ENCODE measurements at places on chromosomes 7 and 10. TPM values are rescaled to one million over a fixed set of nuclear protein-coding genes. Genes with fewer than 3 reads are reported as not detected.

DNA sequence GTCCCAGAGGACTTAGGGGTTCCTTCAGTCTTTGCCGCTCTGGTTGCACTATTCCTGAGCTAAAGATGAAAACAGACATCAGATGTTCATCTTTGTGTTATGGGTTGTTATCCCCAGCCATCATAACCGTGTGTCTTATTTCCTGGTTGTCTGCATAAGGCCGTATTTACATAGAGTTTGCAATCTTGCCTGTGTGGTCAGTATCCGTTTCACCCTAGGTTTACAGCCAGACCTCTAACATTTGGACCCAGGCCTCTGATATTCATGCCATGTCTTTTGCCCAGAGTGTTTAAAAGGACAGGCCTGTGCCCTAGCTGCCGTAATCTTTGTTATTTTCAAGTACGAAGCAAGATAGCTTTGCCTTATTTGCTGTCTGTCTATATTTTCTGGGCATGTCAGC lies 26.6 kb downstream of the LRRC4 start:
- no peaks in the 10 kb centered on the region for H3K27me3 ChIP-seq
- H3K36me3 ChIP-seq: peaks cover 11% of the 10 kb centered on the region
- H3K27ac ChIP-seq: no peak overlapping the region

GRCh38 chr7:47318395-47319182 lies 263.3 kb downstream of the TNS3 start:
- H3K4me1 ChIP-seq: no peaks in the 10 kb centered on the region
- H3K27ac ChIP-seq: no peak overlapping the region
- no peaks in the 10 kb centered on the region for H3K36me3 ChIP-seq
- no peaks in the 10 kb centered on the region for H3K27me3 ChIP-seq
- no peak for DNase-seq

DNA sequence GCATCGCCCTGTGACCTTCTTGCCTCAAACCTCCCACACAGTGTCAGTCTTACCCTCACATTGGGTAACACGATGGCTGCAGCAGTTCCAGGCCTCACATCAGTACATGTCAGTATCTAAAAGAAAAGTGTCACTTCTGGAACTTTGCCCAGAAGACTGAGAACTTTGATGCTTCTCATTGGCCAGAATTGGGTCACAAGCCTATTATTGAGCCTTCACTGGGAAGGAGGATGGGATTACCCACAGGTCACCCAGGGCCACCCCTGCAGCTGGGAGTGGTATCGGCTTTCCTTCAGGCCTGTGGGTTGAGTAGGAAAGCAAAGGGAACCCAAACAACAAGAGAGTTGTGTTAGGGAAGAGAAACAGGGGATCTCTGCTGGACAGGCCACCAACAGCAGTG lies 111.5 kb downstream of the NPY start:
- H3K27ac ChIP-seq: no peak overlapping the region
- no peaks in the 10 kb centered on the region for H3K4me1 ChIP-seq
- no peak for DNase-seq
- no peaks in the 10 kb centered on the region for H3K36me3 ChIP-seq
- H3K4me3 ChIP-seq: no peak overlapping the region

GRCh38 chr10:50395271-50395670 lies 144.0 kb upstream of the ASAH2 start:
- no peaks in the 10 kb centered on the region for H3K36me3 ChIP-seq
- peak overlapping the region; percentile 83 for H3K27ac ChIP-seq
- peaks cover 47% of the 10 kb centered on the region for H3K4me1 ChIP-seq
- H3K27me3 ChIP-seq: no peaks in the 10 kb centered on the region
- DNase-seq: peak; percentile 25
- H3K4me3 ChIP-seq: no peak overlapping the region

DNA sequence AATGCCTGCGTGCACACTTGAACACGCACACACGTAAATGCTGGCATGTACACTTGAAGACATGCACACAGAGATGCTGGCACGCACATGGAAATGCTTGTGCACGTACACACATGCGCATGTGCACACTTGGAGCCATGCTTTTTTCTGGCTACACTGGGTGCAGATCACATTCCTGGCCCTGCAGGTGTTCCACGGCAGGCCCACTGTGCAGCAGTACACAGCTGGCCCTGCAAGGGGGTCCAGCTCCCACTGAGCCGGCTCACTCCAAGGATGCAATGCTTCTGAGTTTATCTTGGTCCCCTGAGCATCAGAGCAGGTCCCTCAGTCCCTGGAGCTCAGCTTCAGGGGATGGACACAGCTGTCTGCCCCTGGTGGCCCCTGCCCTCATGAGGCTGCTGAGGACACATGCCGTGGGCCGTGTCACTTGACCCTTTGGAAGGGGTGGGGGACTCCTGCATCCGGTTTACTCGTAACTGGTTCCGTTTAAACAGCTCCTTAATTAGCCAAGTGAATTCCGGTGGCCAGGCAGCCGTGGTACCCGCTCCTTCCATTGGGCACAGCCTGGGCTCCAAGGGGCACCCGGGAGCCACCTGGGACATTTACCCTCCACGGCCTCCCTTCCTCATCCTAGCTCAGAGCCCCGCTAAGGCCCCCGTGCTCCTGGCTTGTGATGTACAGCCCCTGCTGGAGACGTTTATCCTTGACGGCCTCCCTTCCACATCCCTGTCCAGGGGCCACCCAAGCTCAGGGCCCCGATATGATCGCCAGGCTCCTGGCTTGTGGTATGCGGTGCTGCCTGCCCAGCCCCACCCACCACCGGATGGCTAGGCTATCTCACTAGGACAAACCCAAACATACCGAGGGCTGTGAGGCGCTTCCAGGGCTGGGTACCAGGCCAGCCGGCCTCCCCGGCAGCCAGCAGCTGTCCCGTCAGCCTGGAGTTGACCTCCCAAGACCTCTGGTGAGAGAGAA lies 39.5 kb upstream of the DPYSL4 start:
- no peaks in the 10 kb centered on the region for H3K36me3 ChIP-seq
- DNase-seq: no peak
- H3K4me1 ChIP-seq: no peaks in the 10 kb centered on the region

- H3K27me3 ChIP-seq: no peaks in the 10 kb centered on the region
- DNase-seq: no peak
- no peaks in the 10 kb centered on the region for H3K36me3 ChIP-seq
- H3K27ac ChIP-seq: no peak overlapping the region
- H3K4me1 ChIP-seq: no peaks in the 10 kb centered on the region
Measured at GRCh38 chr10:54837479-54837878, 36.4 kb upstream of the PCDH15 start.

DNA sequence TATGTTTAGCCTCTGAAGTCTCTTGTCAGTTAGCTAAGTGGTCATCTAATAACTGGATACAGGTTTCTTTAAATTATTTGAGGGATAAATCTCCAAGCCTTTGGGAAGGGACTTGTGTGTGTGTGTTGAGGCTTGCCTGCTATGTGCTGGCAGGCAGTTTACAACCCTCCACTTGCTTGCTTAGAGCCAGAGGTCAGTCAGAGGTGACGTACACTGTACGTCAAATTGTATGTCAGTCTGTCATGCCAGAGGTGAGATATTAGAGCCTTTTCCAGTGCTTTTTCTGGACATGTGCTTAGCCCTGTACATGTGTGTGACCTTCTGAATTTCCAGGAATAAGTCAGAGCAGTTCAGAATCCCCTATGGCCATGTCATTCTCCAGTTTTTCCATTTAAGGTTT lies 438.9 kb downstream of the SDK1 start:
- H3K4me3 ChIP-seq: no peak overlapping the region
- H3K36me3 ChIP-seq: no peaks in the 10 kb centered on the region
- no peak overlapping the region for H3K27ac ChIP-seq
- no peak for DNase-seq

DNA sequence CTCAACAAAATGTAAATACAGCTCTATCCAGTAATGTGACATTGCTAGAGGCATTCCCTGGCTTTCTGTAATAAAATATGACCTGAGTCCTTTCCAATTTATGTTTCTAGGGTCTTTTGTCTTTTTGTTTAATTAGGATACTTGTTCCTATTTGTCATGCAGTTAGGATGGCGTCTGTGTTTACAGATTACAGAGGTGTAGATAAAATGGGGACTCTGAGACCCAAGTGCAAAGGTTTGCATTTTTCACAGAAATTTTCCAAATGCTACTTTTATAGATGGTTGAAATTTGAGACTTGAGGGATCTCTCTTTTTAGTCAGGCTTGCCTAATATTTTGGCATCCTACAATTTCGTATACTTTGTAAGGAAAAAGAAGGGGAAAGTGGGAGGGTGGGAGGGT lies 332.4 kb downstream of the PTEN start:
- no peak overlapping the region for H3K27ac ChIP-seq
- H3K27me3 ChIP-seq: no peaks in the 10 kb centered on the region
- peaks cover 13% of the 10 kb centered on the region for H3K4me1 ChIP-seq
- H3K4me3 ChIP-seq: no peak overlapping the region

DNA sequence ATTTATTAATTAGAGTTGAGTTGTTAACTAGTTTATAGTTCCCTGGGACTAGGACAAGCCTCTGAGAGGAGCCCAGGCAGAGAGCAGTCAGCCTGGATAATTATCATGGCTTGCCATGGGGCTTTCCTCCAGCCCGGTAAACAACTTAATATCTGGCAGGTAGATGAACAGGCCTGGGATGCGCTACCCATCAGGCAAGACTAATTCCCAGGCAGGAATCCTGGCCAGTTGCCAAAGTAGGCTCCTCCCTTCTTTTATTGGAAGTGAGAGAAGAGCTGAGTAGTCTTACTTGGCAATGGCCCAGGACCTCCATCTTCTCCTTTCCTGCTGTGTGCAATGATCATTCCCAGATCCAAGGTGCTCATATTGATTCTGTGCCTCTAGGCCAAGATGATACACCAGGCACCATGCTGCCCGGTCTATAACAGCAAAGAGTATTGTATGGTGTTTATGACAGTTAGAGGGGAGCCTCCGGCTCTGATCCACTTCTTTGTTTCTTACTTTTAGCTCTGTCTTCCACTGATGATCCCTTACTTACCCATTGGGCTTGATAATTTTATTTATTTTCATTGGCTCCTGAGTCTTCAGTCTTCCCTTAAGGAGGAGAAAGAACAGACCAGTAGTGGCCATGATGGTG lies 408.7 kb downstream of the REEP3 start:
- H3K36me3 ChIP-seq: no peaks in the 10 kb centered on the region
- no peak overlapping the region for H3K4me3 ChIP-seq
- no peak for DNase-seq
- H3K27ac ChIP-seq: no peak overlapping the region
- H3K27me3 ChIP-seq: no peaks in the 10 kb centered on the region

DNA sequence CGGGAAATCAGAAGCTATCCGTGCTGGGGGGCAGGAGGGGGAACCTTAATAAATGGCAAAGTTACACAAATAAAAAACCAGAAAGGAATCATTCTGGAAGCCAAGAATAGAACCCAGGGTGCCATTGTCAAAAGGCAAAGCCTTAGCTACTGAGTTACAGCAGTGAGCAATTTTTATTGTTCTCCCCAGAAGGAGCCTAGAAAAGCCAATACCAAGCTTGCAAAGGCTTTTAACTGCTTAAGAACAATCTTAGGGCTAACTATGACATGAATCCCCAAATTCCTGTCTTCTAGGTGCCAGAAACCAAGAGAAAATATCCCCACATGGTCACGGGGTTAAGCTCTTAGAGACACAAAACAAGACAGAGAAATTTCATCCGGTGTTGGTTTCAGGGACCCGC lies 482.7 kb downstream of the CCSER2 start:
- no peak overlapping the region for H3K4me3 ChIP-seq
- DNase-seq: no peak
- no peaks in the 10 kb centered on the region for H3K4me1 ChIP-seq
- H3K27ac ChIP-seq: no peak overlapping the region
- no peaks in the 10 kb centered on the region for H3K27me3 ChIP-seq

- peaks cover 10% of the 10 kb centered on the region for H3K4me1 ChIP-seq
- peak overlapping the region; percentile 62 for H3K4me3 ChIP-seq
- DNase-seq: no peak
- H3K27me3 ChIP-seq: peaks cover 54% of the 10 kb centered on the region
- H3K36me3 ChIP-seq: no peaks in the 10 kb centered on the region
- H3K27ac ChIP-seq: no peak overlapping the region
Measured at GRCh38 chr7:108455551-108455997, 662 bp downstream of the NRCAM start.

GRCh38 chr10:109665321-109665720 lies 258.0 kb downstream of the XPNPEP1 start:
- H3K27ac ChIP-seq: no peak overlapping the region
- no peaks in the 10 kb centered on the region for H3K4me1 ChIP-seq
- no peaks in the 10 kb centered on the region for H3K27me3 ChIP-seq
- no peak for DNase-seq
- H3K36me3 ChIP-seq: no peaks in the 10 kb centered on the region

- no peak within 1 kb of the TSS for H3K27ac ChIP-seq
- no peak within 1 kb of the TSS for H3K4me3 ChIP-seq
- H3K27me3 ChIP-seq: no peaks in the 10 kb centered on the region
Measured at GRCh38 chr10:84225427-84226173, at the start of gene LRIT2. LRIT2 (minus strand) TSS chr10:84225544; CDS start chr10:84225520, 24 bp downstream.

DNA sequence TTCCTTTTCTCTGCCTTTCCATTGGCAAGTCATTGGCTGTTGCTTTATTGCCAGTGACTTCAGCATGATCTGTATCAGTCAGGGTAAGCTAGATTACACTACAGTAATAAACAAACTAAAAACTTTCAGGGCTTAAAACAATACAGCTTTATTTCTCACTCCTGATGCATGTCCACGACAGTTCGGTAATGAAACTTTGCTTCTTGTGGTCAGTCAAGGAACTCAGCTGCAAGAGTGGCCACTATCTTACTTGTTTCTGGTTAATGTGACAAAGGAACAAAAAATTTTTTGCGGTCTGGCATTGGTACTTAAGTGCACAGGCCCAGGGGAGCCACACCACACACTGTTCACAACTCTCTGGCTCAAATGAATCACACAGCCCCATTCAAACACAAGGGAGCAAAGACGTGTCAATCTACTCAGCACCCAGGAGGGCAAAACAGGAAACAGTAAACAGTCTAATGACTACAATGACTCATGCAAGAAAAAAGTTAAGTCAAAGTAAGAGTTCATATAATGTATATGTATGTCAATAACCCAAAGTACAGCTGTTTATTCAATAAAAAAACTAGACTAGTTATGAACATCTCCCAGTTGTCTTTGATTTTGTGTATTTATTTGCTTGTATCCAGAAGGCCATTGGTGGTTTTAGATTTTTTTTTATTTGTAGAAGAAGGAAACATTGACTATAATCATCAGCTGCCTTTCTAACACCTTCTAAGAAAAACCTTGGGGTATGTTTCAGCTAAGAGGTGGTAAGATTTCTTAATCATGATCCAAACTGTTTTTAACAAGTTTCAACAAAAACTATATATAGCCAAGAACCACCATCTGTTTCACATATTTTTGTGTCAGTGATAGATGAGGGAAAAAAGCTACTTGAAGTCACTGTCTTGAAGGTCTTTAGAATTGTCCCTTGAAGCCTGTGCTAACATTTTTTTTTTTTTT lies 134.4 kb upstream of the FAM3C start:
- H3K36me3 ChIP-seq: no peaks in the 10 kb centered on the region
- H3K4me3 ChIP-seq: peak overlapping the region; percentile 35
- peak; percentile 85 for DNase-seq
- peaks cover 18% of the 10 kb centered on the region for H3K4me1 ChIP-seq
- H3K27me3 ChIP-seq: no peaks in the 10 kb centered on the region

CLRN3 gene
- not detected for polyA plus RNA-seq

SMNDC1 gene
- polyA plus RNA-seq: 9.5 TPM

TSPAN12 gene
- 0.82 TPM for polyA plus RNA-seq

EBLN1 gene
- polyA plus RNA-seq: not detected
